ENCODE measurements at places on chromosomes 6 and 20.

- DNase-seq: no peak
Observed at GRCh38 chr6:56772737-56773184, 130.1 kb upstream of the DST start.

- DNase-seq: no peak
Observed at GRCh38 chr6:75870389-75870788, 121.3 kb downstream of the MYO6 start.

DNA sequence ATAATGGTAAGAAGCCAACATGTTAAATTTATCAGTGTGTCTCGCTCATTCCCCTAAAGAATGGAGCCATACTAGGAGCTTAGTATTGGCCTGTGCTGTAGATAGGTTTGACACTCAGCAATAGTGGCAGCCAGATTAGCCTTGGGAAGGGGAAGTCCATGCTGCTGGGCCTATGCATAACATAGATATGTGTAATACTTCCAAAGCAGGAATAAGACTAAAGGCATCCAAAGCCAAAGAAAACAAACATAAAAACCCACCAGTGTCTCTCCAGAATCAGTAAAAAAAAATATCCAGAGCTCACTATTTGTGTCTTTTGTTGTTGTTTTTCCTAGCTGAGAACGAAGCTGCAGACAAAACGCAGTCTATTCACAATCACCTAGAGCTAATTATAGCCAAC is 104.2 kb upstream of the STXBP5 start:
- DNase-seq: no peak

- DNase-seq: no peak
Observed at GRCh38 chr20:1324598-1325172, 4.3 kb downstream of the SDCBP2 start.

DNA sequence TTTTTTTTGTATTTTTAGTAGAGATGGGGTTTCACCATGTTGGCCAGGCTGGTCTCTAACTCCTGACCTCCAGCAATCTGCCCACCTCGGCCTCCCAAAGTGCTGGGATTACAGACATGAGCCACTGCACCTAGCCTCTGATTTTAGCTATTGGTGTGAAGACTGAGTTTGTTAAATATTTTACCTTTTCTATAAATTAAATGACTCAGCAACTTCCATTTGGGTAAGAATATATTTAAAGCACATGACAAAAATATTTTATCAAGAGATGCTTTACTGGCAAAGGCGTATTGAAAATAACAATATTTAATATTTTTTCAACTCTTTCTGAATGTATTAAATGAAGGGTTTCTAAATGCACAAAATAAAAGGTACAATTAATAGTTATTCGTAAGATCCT is 158.7 kb upstream of the AGPAT4 start:
- no peak for DNase-seq

DNA sequence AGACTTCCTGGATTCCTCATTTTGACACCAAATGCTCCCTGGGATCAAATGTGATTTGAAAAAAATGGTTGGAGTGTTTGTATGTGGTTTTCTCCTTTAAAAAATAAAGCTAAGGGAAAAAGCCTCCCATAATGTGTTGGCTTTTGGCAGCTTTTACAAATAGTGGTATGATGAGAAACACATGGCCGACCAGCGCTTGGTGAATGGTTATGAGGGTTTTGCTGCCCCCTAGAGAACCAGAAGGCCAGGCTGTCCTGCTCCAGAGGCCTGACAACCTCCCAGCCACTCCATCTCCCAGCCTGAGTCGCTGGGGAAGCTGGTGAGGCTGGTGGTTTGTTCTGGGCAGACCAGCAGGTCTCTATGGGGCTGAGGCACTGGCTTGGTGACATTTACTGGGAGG is 69.3 kb downstream of the CLIC5 start:
- DNase-seq: no peak

DNA sequence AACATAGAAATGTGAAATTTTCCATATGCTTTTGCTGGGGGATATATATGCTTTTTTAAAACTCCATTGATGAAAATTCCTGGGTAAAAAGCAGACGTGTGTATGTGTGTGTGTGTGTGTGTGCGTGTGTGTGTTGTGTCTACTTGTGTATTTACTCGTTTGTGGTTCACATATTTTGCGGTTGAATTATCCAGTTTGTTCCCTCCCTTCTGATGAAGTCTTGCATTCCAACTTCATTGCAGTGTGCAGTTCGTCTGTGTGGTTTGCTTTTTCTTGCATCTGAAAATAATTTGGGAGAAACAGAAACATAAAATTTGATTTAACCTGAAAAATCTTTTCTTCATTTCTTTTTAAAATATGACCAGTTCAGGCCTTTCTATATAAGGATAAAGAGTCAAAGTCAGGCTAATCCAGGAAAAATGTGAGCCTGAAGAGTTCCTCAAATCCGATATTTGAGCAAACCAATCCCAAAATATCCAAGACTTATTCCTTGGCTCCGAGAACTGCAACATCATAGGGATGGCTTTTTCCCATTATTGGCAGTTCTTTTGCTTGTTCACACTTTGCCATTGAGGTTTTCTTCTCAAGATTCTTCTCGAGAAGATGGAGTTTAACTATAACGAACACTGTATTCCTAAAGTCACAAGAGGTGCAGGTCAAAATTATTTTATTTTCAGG is 202.2 kb upstream of the CCN2 start:
- DNase-seq: no peak

DNA sequence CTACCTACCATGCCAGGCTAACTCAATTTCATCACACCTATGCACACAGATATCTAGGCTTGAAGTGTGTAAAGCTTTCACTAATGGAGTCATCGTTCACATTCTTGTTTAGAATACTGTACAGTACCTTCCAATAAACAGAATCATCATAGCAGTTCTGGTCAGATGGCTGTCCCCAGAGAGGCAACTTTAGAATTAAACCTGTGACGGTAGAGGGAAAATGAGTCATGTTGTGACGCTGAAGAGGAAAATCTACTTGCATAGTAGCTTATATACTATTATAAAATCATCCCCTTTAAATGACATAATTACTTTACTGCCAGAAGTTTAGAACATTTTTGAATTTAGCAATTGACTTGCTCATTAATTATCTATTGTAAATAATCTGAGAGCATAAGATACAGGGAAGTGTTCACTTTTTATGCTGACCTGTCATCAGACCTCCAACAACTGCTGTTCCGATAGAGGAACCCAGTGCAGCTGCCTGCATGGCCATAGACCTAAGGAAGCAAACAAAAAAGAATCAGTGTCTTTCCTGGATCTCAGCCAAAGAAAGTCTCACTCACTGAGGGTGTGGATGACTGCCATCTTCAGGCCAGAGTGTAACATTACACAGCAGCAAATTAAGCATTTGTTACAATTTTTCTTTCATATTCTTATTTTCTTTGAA is 29.8 kb downstream of the RHAG start:
- no peak for DNase-seq

DNA sequence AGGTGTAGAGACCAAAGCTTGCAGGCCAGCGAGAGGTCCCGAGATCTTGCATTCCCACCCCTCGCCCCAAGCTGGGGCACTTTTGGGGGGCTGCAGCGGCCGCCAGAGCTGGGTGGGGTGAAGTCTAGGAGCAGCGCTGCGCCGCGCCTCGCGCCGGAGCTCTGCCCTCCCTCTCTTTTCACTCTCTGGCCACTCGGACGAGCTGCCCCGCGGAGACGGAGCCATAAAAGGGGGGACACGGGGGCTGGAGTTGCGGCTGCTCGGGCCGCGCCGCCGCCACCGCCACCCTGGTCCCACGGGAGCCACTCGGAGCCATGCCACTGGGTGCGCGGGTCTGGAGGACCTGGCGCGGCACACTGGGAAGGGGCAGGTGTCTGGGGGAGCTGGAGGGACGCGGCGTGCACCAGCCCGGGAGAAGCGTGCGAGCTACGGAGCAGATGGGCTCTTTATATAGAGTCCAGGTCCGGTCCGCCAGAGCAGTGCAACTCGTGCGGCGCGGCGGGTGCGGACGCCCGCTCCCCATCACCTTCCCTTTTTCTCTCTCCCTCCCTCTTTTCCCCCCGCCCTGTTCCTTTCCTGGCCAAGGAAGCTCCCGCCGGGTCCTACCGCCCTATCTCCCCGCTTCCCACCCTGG is 687 bp upstream of the HTR1B start:
- no peak for DNase-seq

DNA sequence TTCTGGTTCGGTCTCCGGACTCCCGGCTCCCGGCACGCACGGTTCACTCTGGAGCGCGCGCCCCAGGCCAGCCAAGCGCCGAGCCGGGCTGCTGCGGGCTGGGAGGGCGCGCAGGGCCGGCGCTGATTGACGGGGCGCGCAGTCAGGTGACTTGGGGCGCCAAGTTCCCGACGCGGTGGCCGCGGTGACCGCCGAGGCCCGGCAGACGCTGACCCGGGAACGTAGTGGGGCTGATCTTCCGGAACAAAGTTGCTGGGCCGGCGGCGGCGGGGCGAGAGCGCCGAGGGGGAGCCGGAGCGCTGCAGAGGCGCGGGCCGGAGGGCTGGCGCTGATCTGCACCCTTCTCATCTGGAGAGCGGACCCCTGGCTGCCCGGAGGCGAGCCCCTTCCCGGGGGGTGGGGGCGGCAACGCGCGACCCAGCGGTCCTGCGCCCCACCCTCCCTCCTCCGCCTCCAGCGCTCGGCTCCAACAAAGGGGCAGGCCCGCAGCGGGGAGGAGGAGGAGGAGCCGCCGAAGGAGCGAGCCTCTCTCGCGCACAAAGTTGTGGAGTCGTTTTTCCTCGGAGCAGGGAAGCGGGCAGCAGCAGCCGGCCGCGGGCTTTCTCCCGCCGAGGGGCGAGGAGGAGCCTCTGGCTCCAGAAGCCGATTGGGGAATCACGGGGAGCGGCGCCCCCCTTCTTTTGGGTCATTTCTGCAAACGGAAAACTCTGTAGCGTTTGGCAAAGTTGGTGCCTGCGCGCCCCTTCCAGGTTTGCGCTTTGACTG is at the start of gene UTRN:
TSS of gene UTRN (plus strand) at position 553 of the 765 bp plus-strand sequence. CDS start 6,494 bp downstream, outside the sequence.
- no peak for DNase-seq

- no peak for DNase-seq
Observed at GRCh38 chr20:8213831-8214587, 81.9 kb downstream of the PLCB1 start.

DNA sequence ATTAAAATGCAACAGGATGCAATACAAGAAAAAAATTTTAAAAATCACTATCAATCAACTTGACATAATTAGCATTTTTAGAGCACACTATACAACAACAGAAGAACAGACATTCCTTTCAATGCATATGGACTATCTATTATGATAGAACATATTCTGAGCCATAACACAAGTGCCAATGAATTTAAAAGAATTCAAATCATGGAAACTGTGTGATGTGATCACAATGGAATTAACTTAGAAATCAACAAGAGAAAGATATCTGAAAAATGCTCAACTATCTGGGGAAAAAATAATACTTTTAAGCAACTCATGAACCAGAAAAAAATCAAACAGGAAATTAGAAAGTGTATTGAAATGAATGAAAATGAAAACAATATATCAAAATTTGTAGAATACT is 106.3 kb downstream of the ADTRP start:
- DNase-seq: no peak

GRCh38 chr6:159473475-159474263 is 219.4 kb downstream of the SOD2 start:
- no peak for DNase-seq

GRCh38 chr20:62303340-62304226 is 786 bp downstream of the ADRM1 start:
- peak; percentile 20 for DNase-seq

GRCh38 chr6:26363882-26364701 is 906 bp upstream of the BTN3A2 start:
- DNase-seq: no peak

DNA sequence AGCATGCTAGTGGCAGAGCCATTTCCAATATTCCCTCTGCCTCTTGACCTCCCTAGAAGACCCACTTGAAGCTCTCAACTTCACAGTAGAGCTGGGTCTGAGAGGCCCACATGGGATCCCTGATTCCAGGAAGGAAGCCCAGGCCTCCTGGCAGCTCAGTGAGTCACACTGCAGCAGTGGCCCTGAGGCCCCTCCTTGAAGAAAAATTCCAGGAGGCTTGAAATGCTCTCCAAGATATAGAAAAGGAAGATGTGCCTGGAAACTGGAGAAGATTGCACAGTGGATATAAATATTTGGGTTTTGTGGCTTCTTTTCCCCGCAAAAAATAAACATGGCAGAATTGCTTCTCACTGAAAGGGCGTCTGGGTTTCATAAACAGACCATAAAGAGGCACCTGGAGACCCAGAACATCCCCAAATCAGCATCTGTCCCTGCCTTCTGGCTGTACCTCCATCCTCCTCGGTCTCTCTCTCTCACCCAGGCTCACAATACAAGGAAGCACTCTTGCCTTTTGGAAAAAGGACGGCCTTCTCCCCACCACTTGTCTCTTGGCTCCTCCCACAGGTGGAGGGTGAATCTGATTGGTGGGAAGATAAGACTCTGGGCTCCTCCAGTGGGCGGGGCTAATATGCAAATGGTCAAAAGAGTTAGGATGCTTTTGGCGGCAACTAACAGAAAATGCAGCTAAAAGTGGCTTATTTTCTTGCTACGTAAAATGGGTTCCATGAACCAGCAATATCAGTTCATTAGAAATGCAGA is 200.0 kb upstream of the SULF2 start:
- no peak for DNase-seq

All from activated T-cell treated with anti-CD3 and anti-CD28 coated beads for 48 hours (primary cell).